Dermis blood vessel endothelial cell (primary cell): ENCODE measurements at places on chromosomes 1 and 21. TPM values are rescaled to one million over a fixed set of nuclear protein-coding genes. Genes with fewer than 3 reads are reported as not detected.

CA14 gene
- not detected in 2 replicates for total RNA-seq

AGT gene
- under 0.01 TPM in 1 of 2 replicates, not detected in the other for total RNA-seq

XCL2 gene
- total RNA-seq = not detected in 2 replicates

PCSK9 gene
- total RNA-seq = 0.70 TPM in 1 of 2 replicates, not detected in the other

EFNA3 gene
- total RNA-seq = 1.9 and 2.2 TPM in 2 replicates

NOS1AP gene
- 0.34 and 0.70 TPM in 2 replicates for total RNA-seq

OR10K2 gene
- total RNA-seq = not detected in 2 replicates

LCE1F gene
- total RNA-seq = not detected in 2 replicates

RAB25 gene
- total RNA-seq = not detected in 2 replicates

FCRL6 gene
- total RNA-seq = not detected in 2 replicates

RGSL1 gene
- not detected in 2 replicates for total RNA-seq

CYP4X1 gene
- total RNA-seq = 2.3 and 6.3 TPM in 2 replicates
